ENCODE measurements at places on chromosomes 1 and 21. TPM values are rescaled to one million over a fixed set of nuclear protein-coding genes. Genes with fewer than 3 reads are reported as not detected.

RXFP4 gene
- total RNA-seq: not detected

OLIG2 gene
- total RNA-seq: not detected

DSCAM gene
- total RNA-seq: not detected

FMO5 gene
- 0.61 TPM for total RNA-seq

CACNA1S gene
- total RNA-seq: not detected

CDCA8 gene
- total RNA-seq: 67.5 TPM

IQGAP3 gene
- total RNA-seq: 9.4 TPM

ZNF691 gene
- total RNA-seq: 9.0 TPM

CD52 gene
- 542 TPM for total RNA-seq

DNA sequence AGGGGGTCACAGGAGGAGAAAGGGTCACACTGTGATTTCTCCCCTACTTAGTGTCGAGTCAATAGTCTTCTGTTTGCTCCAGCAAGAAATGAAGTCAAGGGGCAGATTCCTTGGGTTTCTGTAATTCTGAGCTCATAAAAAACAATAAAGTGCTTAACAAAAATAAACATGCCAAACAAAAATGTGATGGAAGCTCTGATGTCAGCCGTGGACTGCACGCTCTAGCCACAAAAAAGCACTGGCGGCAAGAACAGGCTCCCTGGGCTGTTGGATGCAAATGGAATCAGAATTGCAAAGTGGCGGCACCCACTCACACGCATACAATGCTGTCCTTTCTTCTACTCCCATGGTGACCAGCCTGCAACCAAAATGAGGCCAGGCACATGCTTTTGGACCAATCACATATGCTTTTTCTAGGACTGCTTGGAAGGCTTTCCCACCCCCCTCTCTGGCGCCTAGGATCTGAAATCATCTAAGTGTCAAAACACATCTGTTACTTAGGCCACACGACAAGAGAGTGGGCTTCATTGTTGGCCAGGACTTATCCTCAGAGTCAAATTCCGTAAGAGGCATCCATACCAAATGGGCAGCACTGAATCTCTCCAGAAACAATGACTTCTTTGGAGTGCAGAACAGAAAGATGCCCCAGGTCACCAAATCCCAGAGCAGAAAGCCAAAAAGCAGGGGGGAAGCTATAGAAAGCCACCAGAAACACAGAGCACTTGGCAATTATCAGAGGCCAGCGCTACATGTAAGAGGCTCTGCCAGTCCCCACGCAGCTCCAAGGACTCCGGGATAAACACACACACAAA, 9.2 kb downstream of the C1orf198 start:
- ATAC-seq: no peak

- ATAC-seq: no peak
Observed at GRCh38 chr1:178953538-178954324, 72.0 kb upstream of the FAM20B start.

DNA sequence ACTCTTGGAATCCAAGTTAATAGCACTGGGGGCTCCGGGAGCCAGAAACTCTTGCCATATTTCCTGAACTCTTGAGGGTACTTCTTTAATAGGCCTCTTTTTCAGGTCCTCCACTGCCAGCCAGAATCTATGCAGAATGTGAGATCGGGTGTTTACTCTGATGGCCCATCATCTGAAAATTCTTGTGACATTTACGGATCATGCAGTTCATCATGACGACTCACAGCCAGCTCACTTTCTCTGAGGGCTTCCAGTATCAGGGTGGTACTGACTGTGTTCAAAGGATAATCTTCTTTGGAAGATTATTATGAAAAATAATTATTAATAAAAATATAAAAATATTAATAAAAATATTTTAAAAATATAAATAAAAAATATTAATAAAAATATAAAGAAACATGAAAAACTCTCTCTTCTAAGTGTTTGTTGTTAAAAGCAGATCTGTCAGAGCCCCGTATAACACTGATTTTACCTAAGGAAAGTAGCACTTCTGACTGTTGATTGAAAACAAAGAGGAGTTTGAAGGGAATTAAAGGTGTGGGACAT, 194.3 kb upstream of the GREM2 start:
- no peak for ATAC-seq

GRCh38 chr1:78645723-78646122, 3.9 kb upstream of the IFI44 start:
- ATAC-seq: peak; percentile 47

DNA sequence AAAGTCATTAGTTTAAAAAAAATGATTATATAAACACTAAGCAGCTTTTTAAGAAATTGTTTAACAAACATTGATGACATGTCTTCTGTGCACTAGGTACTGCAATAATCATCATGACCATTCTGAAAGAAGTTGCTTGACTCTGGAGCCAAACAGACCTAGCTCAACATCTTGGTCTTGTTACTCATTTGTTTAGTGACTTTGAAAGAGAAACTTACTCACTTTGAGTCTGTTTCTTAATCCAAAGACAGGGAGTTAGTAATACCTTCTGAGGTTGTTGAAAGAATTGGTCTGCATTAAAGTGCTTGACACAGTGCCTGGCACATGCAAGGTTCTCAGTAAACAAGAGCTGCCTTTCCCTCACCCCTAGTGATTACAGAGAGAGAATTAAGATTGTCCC, 84.4 kb downstream of the SGIP1 start:
- ATAC-seq: peak; percentile 73

- ATAC-seq: no peak
Observed at GRCh38 chr1:223225061-223225460, 82.0 kb upstream of the TLR5 start.

DNA sequence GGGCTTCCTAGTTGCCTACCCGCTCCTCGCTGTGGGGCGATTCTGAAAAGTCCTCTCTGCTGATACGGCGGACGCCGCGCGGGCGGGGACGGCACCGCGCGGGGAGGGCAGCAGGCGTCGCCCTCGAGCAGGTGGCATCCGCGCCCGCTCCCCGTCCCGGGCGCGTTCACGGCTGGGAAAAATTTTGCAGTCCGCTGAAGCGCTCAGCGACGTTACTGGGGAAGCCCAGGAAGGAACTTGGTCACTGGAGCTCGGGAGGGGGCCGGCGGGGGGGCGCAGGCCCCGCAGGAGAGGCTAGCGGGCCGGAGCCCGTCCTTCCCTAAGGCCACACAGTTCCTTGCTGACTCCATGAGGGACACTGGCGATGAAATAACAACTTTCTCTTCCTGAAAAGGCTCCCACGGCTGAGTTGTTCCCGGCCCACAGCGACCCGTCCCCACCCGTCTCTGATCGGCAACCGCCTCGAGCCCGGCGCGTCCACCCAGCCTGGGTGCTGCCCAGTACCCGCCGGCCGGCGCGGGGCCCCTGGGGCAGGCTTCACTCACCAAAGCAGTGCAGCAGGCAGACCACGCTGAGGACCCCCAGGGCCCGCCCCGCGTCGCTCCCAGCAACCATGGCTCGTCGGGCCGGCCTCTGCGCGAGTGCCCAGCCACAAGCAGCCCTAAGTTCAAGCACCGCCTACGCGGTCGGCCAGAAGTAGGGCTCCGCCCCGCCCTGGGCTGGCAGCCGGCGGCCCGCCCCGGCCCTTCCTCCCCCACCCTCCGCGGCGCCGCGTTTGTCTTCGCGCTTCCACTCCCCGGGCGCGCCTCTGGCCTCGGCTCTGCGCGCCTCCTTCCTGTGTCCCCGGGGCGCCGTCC, at the start of gene CD58:
TSS of gene CD58 (minus strand) at position 669 of the 857 bp plus-strand sequence. CDS start at position 615, 54 bp downstream.
- ATAC-seq: peak; percentile 77

DNA sequence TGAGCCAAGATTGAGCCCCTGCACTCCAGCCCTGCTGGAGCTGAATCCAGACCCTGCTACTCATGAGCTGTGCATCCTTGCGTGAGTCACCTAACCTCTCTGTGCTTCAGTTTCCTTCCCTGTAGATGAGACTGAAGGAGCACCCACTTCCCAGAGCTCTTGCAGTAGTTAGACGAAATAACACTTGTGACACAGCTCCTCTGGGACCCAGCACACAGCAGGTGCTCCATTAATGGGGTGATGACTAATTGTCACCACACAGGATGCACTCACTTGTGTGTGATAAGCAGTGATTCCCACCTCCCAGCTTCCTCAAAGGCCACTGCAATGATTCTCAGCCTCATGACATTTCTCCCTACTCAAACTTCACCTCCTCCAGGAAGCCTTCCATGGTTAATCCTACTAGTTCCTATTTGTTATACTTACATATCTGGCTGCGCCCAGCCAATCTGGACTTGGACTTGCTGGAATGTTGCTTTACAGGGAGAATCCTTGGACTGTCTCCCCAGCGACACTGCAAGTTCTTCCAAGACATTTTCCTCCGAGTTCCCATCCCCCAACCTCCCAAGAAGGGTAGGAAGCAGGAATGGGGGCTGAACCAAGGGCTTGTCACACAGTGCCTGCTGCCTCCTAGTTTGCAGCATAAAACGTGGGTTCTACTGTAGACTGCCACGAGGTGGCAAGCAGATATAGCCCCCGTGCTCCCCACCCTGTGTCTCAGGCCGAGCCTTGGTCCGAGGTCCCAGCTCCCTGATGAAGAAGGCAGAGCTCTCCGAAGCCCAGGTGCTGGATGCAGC, 17.2 kb downstream of the DRAXIN start:
- ATAC-seq: no peak

DNA sequence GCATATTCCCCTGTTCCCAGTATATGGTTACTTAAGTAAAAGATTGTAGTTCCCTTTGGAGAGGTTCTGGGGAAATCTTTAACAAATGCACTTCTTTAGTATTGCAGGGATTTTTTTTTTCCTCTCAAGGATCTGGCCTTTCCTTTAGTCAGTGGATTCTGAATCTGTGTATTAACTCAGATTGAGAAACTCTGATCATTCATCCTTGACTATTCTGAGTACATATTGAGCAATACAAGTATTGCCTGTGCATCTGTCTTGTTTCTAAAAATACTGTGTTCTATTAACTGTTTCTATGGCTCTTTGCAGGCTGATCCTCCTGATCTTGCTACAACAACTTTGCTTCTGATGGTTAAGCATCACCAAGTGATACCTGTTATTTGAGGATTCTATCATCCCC, 67.8 kb upstream of the FGGY start:
- ATAC-seq: no peak

DNA sequence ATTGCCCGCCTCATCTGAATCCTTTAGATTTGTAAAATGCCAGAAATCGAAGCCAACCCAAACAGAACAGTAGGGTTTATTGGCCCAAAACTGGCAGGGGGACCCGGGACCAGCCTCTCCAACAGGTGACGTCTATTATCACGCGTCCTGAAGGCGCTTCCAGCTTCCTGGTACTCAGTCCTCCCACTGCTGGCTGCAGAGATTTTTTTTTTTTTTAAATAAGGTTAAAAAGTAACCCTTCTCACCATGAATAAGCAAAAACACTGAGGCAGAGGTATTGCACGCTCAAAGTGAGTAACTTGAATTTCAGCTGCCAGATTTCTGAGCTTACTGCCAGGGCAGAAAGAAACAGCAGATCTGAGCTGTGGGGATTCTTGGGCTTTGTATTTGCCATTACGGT, 54.4 kb upstream of the GCLM start:
- ATAC-seq: no peak

- no peak for ATAC-seq
Observed at GRCh38 chr1:163191301-163191700, 11.4 kb downstream of the RGS5 start.

DNA sequence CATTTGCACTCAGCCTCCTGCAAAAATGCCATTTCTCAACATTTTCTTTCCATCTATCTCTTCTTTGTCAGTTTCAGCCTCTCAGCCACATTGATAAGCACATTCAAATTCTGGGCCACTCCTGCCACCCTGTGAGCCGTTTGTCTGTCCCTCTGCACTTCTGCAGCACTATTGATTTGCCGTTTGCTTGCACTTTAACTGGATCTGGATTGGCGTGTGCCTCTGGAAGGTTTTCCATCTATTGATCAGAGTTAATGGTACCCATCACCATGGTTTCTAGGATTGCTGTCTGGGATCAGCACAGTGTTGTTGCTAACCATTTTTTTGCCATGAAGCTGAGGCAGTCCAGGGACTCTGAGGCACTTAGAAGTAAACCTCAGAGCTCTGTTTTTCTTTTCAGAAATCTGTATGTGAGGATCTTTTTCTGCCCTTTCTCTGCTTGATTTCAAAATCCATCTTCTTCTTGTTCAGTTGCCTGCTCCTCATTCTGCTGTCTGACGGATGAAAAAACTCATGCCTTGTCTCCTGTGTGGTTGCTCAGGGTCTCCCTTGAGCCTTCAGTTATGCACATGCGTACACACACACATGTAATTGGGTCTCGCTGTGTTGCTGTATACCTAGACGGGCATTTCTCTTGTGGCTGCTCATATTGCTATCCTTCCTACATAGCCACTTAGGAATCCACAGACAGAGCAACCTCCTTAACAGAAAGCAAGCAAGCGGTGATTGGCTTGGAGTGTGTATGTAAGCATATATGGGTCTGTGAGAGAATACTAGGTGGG, 67.9 kb downstream of the NOS1AP start:
- no peak for ATAC-seq

DNA sequence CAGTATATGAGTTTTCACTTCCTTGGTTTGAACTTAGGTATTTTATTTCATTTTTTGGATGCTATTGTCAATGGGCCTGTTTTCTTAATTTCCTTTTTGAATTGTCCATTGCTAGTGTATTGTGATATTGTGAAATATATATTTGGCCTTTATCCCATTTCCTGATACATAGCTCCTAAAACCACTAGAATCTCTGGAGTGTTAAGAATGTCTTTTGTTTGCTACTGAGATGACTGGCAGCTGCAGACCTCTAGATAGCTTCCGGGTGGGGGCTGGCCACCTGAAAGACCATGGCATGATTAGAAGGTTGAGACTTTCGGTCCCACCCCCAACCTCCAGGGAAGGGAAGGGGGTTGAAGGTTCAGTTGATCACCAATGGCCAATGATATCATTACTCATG, 245.4 kb downstream of the KCNJ6 start:
- ATAC-seq: no peak

GRCh38 chr1:221522529-221522940, 219.4 kb downstream of the DUSP10 start:
- ATAC-seq: peak; percentile 69

DNA sequence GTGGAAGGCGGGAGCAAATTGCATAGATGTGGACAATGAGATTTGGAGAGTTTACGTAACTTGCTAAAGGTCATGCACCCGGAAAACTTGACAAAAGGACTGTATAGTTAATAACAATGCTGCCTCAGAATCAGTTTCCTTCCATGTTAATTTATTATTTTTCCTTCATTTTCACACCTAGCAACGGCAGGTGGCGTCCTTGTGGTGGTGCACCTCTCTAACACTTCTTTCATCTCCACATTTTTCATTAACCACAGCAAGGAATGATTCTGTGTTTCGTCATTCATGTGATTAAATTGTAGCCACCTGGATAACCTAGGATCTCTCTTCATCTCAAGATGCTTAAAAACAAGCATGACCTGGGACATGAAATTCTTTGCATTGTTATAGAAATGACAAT, 2133.0 kb downstream of the NCAM2 start:
- ATAC-seq: no peak

DNA sequence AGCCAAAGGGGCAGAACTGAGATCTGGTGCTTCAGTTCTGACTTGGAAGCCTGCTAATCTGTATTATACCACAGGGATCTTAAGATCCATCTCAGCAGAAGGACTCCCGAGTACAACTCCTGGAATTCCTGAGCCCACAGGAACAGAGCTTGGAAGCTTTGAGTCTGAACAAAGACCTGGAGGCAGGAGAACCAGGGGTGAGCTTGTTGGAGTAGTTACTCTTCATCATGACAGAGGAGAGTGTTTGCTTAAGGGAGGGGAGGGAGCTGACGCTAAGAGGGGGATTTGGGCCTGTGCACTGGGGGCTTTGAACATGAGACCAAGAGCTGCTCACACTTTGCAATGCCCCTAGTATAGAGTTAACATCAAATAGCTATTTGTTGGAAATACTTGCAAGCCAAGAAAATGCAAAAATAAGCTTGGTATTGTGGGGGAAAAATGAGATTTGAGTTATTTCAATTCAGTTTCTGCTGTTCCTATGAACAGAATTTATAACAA, 41.1 kb upstream of the TRABD2B start:
- no peak for ATAC-seq
